ENCODE measurements at places on chromosomes 12 and 14.

DNA sequence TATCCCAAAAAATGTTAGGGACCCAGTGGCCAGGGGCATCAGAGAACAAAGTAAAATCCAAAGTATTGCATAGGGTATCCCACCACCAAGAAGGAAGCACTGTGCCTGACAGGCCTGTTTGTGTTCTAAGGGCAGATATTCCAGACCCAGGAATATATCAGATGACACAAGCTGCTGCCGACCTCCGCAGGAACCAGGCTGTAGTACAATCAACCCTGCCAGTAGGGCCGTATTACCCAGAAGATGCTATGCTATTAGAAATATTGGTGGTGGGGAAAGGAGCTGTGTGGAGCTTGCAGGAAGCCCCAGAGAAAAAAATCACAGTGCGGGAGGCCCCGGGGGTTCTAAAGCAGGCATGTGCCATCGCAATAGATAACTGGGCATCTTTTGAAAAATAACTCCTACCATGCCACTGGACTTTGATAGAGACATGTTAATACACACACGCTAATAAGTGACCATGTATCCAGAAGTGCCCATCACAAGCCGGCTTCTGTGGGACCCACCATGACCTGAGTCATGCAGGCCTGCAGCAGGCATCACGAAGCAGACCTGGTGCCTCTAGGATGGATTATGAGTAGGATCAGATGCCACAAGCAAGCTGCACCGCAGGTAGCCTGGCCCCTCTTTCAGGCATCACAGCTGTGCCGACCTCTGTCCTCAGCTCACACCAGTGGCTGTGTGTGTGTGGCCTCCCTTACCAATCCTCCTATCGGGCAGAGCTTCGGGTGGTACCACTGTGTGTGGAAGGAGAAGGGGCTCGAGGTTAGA, 242.7 kb downstream of the BCL11B start:
- DNase-seq, result no peak

- DNase-seq, result no peak
Measured at GRCh38 chr14:57078054-57078453, 190.7 kb downstream of the EXOC5 start.

- DNase-seq, result no peak
Measured at GRCh38 chr14:53896726-53897125, 59.9 kb downstream of the BMP4 start.

DNA sequence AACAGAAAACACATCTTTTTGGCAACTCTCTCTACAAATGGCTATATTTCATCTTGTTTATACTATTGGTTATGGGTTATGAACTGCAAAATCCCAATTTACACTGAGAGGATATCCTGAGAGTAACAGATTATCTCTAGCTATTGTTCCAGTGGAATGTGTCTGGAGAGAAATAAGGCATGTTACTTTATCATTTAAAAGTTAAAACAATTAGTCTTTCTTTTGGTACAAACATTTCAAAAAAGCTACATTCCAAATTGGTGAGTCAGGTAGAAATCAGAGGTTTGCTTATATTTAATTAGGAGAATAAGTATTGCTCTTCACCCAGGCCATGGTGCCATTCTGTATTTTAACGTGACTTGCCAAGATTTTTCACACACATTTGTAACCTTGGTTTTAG, 411.6 kb downstream of the CCER1 start:
- no peak for DNase-seq

DNA sequence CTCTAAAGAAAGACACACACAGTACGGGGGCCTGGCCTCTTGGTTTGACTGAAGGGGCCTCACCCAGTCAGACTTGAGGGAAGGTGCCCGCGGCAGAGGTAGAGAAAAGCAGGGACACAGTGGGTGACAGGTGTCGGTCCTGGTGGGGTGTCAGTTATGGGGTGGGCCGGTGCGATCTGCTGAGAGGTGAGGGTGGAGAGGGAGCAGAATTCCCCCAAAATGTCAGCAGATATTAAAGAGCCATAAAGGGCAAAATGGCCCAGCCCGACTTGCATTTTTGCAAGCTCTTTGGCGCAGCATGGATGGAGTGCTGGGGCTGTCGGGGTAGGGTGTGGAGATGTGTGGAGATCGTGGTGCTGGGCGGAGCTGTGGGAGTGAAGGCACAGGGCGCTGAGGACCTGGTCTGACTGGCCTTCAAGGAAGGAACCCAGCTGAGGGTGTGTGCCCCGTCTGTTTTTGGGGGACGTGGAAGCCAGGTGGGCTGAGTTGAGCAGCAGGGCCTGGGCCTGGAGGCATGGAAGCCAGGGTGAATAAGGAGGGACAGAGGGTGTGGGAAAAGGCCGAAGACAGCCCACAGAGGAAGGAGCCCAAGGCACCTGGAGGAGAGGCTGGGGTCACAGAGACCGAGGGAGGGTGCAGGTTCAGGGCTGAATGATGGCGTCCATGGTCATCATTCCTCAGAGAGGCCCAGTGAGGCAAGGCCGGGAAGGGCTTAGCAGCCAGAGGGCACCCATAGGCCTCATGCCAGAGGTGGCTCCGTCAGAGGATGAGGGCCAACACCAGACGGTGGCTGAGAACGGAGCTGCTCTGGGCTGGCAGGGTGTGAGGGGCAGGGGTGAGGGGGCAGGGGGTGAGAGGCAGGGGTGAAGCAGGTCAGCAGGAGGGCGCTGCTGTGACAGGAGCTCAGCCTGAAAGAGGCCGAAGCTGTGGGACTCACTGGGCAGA, 48.2 kb upstream of the DYNC1H1 start:
- DNase-seq, result no peak

DNA sequence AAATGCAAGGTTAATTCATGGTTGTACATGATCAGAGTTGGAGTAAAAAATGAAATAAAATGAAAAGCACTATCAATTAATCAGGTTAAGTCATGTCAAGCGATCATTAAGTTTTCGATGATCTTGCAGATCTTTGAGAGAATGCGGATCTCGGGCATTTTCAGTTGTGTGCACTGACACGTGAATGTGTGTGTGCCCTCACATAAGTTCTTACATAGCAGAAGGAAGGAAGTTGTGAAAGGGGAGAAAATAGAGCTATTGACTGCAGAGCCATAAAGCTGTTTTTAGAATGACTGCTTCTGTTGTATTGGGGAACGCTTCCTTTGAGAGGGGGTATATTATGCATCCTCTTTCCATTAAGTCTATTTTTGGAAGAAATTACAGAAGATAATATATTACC, 101.3 kb downstream of the HMGA2 start:
- DNase-seq, result no peak

- no peak for DNase-seq
Measured at GRCh38 chr14:34912182-34912581, 37.0 kb upstream of the BAZ1A start.

GRCh38 chr14:52716155-52716554, 9.2 kb downstream of the PSMC6 start:
- no peak for DNase-seq

- no peak for DNase-seq
Measured at GRCh38 chr12:131628766-131629448, 82.0 kb upstream of the SFSWAP start.

- no peak for DNase-seq
Measured at GRCh38 chr14:99659333-99659741, 14.4 kb downstream of the HHIPL1 start.

DNA sequence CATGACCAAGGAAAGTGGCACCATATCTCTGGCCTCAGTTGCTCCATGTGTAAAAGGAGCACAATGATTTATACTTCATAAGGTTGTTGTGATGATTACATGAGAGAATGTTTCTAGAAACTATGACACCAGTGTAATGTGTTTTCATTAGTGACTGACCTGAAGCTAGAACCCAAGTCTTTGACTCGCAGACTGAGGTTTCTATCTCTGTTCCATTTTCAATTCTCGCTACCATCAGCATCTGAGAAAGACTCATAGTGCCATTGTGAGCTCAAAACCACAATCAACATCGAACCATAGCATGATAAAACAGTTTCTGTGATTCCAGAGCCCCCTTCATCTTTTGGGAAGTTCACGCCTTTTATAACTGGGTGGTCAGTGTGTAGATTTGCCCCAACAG, 53.8 kb downstream of the STAB2 start:
- no peak for DNase-seq

DNA sequence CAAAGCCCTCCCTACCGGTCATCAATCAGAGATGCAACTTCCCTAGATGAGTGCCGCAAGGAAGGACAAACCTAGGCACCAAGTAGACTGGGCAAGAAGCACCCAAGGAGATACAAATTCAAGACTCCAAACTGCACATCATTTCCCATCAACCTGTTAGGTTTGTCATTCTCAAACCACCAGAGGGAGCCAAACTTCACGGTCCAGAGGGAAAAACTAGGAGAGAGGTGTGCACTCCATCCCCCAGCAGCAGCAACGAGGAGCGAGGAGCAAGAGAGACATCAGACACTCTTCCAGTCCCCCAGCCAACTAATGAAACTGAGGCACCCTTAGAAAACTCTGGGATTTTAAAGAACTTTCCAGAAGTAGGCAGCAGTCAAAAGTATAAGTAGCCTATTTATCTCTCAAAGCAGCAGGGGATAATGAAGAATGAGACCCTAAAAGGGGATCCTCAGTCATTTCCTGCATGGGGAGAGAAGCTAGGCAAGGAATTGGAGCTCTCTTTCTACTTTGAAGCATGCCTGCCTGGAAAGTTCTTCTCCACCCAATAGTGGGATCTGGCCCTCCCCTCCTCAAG, 37.0 kb upstream of the NT5DC3 start:
- DNase-seq, result peak; percentile 34

- DNase-seq, result no peak
Measured at GRCh38 chr12:6638305-6638704, 2.5 kb upstream of the LPAR5 start.

- no peak for DNase-seq
Measured at GRCh38 chr14:52922656-52923055, 28.2 kb downstream of the FERMT2 start.

GRCh38 chr12:127223731-127224130, 1043.2 kb upstream of the TMEM132C start:
- DNase-seq, result no peak

DNA sequence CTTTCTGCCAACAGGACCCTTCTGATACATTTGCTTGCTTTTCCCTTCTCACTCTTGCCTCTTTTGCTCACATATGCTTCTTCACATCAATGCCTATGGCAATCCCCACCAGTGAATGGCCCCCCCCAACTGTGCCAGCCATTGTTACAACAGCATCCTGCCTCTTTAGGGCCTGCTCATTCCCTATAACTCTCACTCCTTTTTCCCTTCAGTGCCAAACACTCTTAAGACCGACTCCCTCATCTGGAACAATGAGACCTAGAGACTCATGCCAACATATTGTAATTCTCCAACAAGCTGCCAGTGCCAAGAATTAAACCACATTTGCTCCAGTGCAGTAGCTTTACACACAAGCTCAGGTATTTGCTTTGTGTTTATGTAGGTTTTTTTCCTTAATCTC, 189.0 kb downstream of the SOX5 start:
- no peak for DNase-seq

DNA sequence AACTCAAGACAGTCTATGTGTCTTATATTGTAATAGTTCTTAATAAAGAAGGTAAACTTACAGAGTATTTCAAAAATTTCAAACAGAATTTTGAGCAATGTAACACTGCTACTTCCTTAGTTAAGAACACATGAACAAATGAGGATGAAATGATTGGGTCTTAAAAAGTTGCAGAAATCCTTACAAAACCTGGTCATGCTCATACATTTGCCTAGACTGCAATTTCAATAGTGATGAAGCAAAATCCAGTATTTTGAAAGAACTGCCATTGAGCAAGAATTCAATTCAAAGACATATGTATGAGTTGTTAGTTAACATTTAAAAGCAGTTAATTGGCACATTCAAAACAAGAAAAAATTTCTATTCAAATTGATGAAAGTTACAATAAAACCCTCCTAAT, 17.8 kb upstream of the HIF1A start:
- no peak for DNase-seq

DNA sequence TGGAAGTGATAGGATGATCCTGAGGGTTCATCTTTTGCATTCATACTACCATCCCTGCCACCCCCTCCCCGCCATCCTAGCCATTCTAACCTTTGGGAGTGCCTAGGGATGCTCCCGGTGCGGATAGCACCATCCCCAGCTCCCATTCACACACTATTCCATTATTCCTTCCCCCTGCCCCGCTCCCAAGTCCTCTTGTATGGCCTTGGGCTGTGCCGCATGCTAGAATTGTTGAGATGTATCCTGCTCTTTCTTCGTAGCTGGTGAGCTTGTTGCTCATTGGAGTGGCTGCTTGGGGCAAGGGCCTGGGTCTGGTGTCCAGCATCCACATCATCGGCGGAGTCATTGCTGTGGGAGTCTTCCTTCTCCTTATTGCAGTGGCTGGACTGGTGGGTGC, 644 bp downstream of the TSPAN31 start:
- DNase-seq, result no peak

- DNase-seq, result no peak
Measured at GRCh38 chr12:78959556-78959955, 95.0 kb downstream of the SYT1 start.

GRCh38 chr12:91483471-91483985, 300.9 kb upstream of the DCN start:
- DNase-seq, result no peak

DNA sequence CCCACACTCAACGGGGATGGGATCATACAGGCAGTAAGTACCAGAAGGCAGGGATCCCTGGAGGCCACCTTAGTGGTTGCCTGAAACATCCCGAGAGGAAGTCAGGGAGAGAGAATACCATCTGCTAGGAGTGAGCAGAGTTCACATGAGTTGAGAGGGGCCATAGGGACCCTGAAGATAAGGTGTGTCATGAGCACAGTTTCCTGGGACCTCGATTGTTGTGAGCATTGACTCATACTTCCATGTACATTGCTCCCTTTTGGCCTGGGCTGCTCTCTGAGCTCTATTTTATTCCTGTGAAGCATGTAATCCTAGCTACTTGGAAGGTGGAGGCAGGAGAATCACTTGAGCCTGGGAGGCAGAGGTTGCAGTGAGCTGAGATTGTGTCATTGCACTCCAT, 120.5 kb downstream of the TBC1D30 start:
- DNase-seq, result no peak

DNA sequence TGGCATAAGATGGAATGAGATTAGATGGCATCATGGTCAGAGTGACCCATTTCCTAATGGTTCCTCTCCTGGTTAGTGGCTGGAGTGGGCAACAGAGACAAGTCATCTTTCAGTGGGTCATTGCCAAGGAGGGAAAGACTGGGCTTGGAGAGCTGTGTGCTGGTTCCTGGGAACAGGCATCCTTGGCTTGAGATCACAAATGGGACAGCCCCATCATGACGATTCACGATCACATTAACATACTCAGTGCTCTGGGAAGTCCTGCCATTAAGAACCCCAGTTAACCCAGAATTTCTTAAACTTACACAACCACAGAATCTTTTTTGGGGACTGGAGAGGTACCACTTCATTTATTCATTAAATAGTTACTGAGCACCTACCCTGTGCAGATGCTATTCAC, 27.3 kb downstream of the CHST11 start:
- no peak for DNase-seq

- no peak for DNase-seq
Measured at GRCh38 chr14:92553438-92553837, 39.9 kb downstream of the RIN3 start.

- DNase-seq, result no peak
Measured at GRCh38 chr12:124921200-124922031, 7.0 kb upstream of the UBC start.

- DNase-seq, result no peak
Measured at GRCh38 chr14:102727336-102728095, 49.7 kb upstream of the TRAF3 start.

- DNase-seq, result no peak
Measured at GRCh38 chr12:116266168-116266601, 11.3 kb downstream of the MED13L start.

Data from stimulated activated CD4-positive, alpha-beta T cell treated with anti-CD3 and anti-CD28 coated beads, Interleukin-1b, Interleukin-23, amount 100 ng/mL, for 24 hours (primary cell).